ENCODE measurements at places on chromosomes 2 and 18.
A peak's percentile ranks its signal among the peaks of the same experiment; 100 is the strongest.

GRCh38 chr2:118558846-118559245 lies 288.6 kb downstream of the EN1 start:
- DNase-seq = no peak

DNA sequence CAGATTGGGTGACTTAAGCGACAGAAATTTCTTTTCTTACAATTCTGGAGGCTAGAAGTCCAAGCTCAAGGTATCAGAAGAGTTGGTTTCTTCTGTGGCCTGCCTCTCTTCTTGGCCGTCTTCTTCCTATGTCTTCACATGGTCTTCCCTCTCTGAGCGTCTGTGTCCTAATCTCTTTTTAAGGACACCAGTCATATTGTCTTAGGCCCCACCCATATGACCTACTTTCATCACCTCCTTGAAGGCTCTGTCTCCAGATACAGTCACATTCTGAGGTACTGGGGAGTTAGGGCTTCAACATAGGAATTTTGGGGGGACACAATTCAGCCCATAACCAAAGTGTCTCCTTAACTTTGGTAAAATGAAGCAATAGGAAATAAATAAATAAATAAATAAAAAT lies 110.9 kb upstream of the EPC2 start:
- DNase-seq = no peak

GRCh38 chr2:224151161-224151560 lies 112.1 kb upstream of the SERPINE2 start:
- no peak for DNase-seq

DNA sequence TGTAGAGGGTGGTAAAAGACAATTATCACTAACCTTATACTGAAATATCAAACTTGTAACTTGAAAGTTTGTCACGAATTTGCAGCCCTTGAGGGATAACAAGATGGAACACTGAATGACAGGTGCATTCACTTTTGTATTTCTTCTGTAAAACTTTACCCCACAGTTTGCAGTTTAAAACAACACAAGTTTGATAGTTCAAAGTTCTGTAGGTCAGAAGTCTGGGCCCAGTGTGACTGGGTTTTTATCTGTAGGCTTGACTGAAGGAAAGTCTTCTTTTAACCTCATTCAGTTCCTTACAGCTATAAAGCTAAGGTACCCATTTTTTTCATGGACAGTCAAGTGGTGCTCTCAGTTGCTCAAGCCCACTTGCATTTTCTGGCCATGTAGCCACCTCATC lies 257.1 kb upstream of the NRXN1 start:
- DNase-seq = no peak

DNA sequence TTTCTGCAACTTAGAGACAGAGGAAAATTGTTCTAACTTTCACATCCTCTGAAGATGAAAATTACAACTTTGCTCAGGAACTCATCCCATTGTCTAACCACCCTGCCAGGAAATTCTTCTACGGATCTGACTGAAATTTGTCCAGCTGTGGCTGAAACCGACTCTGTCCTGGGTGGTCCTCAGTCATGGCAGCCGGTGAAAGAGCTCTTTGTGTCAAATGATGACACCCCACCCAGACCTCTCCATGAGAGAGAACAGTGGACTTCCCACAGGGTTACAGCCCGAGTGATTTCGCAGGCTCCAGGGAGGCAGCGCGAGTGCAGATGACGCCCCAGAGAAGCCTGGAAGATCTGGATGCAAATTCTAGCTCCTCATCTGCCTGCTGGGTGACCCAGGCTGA lies 65.1 kb upstream of the TRIB2 start:
- DNase-seq = no peak

GRCh38 chr2:27049422-27050280 lies 1.8 kb upstream of the AGBL5 start:
- DNase-seq = no peak

GRCh38 chr2:233531955-233532354 lies 34.6 kb downstream of the USP40 start:
- no peak for DNase-seq

DNA sequence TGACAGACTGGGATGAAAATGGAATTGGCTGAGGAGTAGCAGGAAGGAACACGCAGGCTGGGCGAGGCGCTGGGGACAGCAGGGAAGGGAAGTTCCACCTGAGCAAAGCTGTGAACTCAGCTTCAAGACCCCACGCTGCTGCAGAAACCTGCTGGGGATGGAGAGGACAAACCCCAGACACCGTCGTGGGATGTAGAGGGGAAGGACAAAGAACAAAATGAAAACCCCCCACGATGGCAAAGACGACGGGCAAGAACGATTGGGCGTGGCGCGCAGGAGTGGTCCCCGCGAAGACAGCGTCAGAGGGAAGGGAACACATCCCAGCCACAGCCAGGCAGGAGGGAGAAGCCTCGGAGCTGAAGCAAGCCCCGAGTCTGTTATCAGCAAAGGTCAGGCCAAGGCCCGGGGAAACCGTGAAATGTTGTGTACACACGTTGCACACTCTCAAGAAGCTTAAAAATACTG lies 222.9 kb downstream of the NDUFA10 start:
- no peak for DNase-seq

DNA sequence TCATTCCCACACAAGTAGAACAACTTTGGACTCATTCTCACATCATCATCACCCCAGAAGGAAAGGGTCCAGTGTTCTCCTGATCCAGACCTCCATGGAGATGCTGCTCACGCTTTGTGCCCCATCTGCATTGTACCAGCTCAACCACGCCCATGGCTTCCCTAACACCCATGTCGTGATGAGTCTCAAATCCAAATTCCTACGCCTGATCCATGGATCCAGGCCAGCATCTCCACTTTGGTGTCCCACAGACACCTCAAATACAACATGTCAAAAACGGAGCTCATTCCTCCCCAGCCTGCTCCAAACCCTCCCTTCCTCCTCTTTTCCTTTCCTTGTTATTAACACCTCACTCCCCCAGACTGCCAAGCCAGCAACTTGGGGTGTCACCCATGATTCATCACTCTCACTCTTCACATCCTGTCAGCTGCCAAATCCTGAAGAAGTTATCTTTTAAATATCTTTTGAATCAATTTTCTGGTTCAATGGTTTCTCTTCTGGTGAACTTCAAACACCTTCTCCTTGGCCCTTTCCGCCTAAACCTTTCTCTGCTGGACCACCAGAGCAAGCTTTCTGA lies 30.2 kb upstream of the FAM124B start:
- no peak for DNase-seq

DNA sequence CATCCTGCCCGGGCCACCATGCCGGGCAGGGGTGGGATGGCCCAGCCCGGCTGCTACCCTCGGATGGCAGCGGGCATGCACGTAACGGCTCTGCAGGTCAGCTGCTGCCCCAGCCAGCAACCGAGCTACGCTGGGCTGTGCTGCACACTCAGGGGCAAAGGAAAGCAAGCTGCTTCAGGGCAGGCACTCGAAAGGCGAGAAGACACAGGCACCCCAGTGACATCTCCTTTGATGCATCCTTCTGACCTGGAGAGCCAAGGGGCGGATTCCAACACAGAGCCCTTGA lies 8.8 kb downstream of the HDAC4 start:
- no peak for DNase-seq

- DNase-seq = no peak
These were observed 92.9 kb downstream of the FMNL2 start for GRCh38 chr2:152427902-152428301.

GRCh38 chr2:186570604-186571003 lies 19.3 kb upstream of the ITGAV start:
- DNase-seq = no peak

DNA sequence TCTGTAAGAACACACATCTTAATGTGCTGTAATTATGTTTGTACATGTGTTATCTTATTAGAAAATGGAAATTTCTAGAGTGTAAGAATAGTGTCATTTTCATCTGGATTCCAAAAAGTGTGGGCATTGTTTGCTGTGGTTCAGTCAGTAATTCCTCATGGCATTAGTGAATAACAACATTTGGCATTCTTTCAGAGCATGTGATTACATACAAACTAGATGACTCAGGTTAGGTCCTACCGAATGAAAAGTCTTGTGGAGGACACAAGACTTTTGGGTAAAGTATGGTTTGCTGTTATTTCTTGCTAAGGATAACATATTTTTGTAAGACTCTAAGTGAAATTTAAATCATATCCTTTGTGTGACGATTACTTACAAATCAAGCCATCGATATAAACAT lies 593.1 kb upstream of the NRXN1 start:
- no peak for DNase-seq

DNA sequence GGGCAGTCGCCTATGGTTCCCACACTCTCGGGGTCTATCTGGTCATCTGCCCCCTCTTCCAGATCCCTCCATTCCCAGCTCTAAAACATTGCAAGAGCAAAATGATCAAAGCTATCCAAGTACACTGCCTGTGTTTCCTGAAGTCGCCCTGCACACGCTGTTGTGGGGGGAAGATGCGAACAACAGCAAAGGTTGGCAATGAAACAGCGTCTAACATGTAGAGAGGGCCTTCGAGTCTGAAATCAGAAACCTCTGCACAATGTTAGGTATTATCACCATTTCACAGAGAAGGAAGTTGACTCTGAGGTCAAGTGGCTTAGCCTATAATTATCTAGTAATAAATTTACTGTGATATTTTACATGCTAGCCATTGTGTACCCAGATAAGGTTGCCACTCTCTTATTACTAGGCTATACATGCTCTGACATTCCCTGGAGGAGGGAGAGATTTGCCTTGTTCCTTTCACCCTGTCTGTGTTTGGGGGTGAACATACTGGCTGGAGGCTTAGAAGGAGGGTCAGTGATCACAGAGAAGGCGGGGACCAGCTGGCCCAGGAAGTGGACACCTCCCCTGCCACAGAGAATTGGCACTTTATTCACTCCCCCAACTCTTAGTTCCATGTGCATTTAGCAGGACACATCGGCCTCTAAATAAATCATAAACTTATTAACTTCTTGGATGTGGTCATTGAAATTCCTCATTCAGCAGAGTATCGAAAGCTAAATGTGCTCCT lies 36.8 kb downstream of the KCTD1 start:
- DNase-seq = no peak

GRCh38 chr18:65380986-65381385 lies 369.8 kb upstream of the CDH7 start:
- DNase-seq = peak; percentile 36

DNA sequence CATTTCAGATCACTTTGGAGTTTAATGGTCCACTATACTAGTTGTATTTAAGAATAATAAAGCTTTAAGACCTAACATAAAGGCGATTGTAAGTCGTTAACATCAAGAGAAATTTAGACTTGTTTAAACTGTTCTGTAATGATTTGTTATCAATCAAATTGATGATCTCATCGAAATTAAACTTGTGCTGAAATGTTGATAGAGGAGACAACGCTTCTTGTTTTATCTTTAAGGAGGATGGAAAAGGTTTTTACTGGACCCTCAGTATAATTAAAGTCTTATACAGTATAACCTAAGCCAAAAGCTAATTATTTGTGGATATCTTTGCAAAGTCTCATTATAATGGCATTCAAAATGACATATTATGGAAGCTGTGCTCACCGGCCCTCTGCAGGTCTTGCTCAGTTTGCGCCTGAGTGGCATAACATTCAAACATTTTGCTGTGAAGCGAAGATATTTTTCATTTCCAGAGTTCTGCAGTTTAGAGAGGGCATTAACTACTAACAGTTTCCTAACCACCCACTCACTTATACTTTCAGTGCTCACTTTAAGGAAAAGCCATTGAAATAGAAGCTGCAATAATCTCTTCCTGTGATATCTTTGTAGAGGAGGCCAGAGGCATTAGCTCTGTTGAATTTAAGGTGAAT lies 1.4 kb upstream of the SERTAD2 start:
- peak; percentile 33 for DNase-seq

- DNase-seq = no peak
These were observed 28.2 kb upstream of the GIGYF2 start for GRCh38 chr2:232668805-232669444.

DNA sequence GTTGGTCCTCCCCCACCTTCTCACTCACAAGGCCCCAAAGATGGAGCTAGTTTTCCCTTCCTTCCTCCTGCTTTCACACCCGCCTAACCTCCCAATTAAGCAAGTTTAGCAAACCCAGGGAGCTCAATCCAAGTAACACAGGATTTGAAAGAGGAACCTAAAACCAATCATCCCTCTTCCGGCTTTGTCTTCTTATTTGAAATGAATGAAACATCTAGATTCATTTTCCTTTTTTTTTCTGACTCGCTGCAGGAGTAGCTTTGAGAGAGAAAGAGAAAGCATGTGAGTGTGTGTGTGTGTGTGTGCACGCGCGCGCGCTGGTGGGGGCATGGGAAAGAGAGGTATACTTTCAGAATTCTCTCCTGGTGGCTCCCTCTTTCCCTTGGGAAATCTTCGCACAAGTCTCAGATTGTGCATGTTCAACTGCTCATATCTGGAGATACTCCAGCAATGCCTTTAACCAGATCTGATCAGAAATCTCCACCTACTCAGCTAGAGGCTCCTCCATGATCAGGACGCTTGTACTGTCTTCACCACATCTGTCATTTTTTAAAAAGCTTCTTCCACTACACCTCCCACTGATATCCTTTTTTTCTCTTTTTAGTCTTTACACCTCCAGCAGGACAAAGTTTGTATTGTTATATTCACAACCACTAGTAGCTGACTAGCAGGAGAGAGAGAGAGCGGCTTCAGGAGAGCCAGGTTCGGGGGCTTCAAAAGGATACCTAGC lies 1.7 kb downstream of the SLC8A1 start:
- DNase-seq = peak; percentile 73

GRCh38 chr2:165057308-165057707 lies 102.0 kb upstream of the SLC38A11 start:
- no peak for DNase-seq

DNA sequence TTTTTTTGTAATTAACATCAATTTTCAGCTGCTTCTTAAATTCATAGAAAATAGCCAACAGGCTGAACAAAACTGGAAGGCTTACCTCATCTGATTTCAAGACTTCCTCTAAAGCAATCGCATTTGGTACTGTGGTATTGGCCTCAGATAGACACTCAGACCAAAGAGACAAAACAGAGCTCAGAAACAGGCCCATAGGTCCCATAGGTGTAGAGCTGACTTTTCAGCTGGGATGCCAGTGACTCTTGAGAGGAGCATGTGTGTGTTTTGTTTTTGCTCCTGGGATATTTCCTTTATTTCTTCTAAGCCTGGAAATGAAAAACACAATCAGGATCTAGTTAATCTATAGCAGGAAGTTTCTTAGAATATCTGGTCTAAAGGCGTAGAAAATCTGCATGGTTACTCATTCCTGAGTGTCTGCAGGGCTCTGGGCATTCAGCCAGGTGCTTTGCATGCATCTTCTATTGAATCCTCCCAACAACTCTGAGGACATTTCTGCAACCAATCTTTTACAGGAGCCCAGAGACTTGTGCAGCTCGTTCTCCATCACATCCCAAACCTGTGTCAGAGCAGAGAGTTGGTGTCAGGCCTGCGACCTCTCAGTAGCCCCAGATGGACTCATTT lies 190.8 kb downstream of the RTP5 start:
- no peak for DNase-seq

- DNase-seq = no peak
These were observed 44.7 kb upstream of the HK2 start for GRCh38 chr2:74789271-74789670.

- DNase-seq = no peak
These were observed 136.8 kb downstream of the ASB1 start for GRCh38 chr2:238563551-238563950.

DNA sequence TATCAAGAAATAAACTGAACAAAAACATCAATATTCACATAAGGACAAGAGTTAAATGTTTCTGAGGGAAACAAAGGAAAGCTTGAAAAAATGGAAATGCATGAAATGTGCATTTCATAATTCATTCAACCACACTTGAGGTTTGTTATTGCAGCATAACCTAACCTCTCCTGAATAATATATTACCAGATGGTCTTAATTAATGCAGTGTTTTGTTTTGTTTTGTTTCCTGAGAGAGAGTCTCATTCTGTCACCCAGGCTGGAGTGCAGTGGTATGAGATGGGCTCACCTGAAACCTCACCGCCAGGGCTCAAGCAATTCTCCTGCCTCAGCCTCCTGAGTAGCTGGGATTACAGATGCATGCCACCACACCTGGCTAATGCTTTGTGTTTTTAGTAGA lies 139.9 kb upstream of the PIEZO2 start:
- DNase-seq = no peak
